Activated T-cell treated with anti-CD3 and anti-CD28 coated beads, Interleukin-2, amount 50 U/mL, for 72 hours (primary cell): ENCODE measurements at places on chromosomes 3 and 15. TPM values are rescaled to one million over a fixed set of nuclear protein-coding genes. Genes with fewer than 3 reads are reported as not detected.

ST3GAL6 gene
- total RNA-seq: 0.07 TPM

GRCh38 chr3:130569461-130570365 is 52.7 kb downstream of the COL6A6 start:
- H3K27me3 ChIP-seq: peaks cover 19% of the 10 kb centered on the region
- no peak for DNase-seq
- H3K36me3 ChIP-seq: no peaks in the 10 kb centered on the region
- H3K4me3 ChIP-seq: no peak overlapping the region

DNA sequence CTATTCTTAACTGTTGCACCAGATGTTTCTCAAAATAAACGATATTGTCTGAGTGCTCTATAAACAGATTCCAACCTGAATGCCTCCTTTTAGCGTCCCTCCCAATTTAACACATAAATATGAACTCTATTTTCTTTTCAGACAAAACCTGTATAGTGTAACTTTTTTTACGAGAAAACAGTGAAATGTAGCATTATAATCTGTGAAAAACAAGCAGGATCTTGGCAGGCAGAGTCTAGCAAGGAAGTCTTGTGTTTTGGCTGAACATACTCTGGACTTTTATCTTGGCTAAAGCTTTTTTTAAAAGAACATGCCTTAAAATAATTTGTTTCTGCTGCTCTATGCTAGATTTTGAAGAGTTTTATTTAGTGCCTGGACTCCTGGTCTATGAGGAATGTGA is 150.5 kb downstream of the ROBO2 start:
- no peaks in the 10 kb centered on the region for H3K27me3 ChIP-seq
- DNase-seq: no peak
- no peaks in the 10 kb centered on the region for H3K36me3 ChIP-seq

DNA sequence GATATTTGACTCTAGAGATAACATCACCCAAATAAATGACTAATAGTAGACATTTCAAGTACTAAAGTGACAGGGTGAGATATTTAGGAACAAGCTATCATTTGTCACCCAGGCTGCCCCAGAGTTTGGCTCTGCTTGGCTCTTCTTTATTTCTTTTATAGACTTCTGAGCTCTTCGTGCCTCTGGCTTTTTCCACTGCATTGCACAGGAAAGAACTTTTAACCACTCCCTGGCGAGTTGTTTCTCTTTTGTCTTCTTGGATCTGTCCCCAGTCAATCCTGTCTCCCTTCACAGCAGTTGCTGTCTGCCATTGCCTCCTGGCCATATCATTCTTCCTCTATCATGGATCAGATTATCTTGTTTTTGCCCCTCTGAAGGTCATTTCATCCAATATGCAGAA is 339.2 kb upstream of the DCBLD2 start:
- no peaks in the 10 kb centered on the region for H3K36me3 ChIP-seq
- no peaks in the 10 kb centered on the region for H3K4me1 ChIP-seq
- H3K27me3 ChIP-seq: no peaks in the 10 kb centered on the region
- no peak for DNase-seq
- H3K4me3 ChIP-seq: no peak overlapping the region

DNA sequence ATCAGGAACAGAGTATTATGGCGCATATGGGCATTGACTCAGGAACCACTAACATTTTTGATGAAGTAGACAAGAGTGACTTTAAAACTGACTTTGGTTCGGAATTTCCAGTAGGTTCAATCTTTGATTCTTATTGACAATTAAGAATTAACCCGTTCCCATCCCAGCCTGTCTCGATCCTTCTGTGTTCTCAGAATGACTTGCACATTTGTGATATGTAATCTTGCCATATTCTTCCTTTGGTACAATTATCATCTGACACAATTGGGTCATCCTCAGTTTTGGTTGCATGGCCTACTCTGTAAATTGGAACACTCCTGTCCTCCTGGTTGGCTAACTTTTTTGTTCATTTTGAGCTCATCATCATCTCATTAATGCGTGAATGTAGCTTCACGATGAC is 10.5 kb downstream of the GPR171 start:
- peaks cover 89% of the 10 kb centered on the region for H3K4me1 ChIP-seq
- H3K27ac ChIP-seq: peak overlapping the region; percentile 46
- DNase-seq: no peak
- H3K36me3 ChIP-seq: peaks cover 18% of the 10 kb centered on the region

DNA sequence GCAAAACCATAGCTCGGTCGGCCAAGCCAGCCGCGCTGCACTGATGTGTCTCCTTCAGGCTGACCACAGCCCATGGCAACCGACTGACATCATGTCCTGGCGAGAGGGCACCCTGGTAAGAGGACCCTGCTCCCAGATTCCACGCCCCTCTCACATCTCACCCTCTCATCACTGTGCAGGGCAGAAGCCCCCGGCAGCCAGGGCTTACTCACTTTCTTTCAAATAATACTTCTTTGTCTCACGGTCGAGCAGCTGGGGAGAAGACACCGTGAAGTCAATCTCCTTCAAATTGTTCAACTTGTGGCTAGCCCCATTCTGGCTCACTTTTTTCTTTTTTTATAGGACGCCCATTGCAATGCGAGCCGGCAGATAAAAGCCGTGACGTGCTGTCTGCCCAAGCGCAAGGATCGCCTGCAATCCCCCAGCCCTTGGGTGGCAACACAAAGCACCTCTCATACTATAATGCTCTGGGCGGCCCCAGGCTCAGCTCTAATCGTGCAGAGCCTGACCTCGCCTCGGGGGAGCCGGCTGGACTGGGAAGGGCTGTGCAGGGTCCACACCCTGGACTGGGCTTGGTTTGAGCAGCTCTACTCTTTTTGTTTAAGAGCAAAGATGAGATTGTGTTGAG is 33.6 kb downstream of the VGLL4 start:
- H3K27me3 ChIP-seq: no peaks in the 10 kb centered on the region
- peaks cover 56% of the 10 kb centered on the region for H3K4me1 ChIP-seq
- no peak for DNase-seq
- peak overlapping the region; percentile 8 for H3K27ac ChIP-seq
- no peak overlapping the region for H3K4me3 ChIP-seq

- H3K27me3 ChIP-seq: peaks cover 14% of the 10 kb centered on the region
- no peak overlapping the region for H3K4me3 ChIP-seq
- no peaks in the 10 kb centered on the region for H3K4me1 ChIP-seq
- peak; percentile 8 for DNase-seq
- no peaks in the 10 kb centered on the region for H3K36me3 ChIP-seq
These were observed 125.7 kb downstream of the PDZRN3 start for GRCh38 chr3:73498764-73499622.

DNA sequence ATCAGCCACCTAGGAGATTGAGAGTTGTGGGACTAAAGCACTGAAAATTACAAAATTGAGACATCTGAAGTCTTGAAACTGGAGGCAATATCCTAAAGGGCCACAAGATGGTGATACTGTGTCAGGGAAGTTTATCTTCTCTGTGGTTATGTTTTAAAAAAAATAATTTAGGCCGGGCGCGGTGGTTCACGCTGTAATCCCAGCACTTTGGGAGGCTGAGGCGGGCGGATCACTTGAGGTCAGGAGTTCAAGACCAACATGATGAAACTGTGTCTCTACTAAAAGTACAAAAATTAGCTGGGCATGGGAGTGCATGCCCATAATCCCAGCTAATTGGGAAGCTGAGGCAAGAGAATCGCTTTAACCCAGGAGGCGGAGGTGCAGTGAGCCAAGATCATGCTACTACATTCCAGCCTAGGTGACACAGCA is 17.9 kb upstream of the NIT2 start:
- no peak overlapping the region for H3K4me3 ChIP-seq
- DNase-seq: peak; percentile 29
- H3K36me3 ChIP-seq: peaks cover 5% of the 10 kb centered on the region
